ENCODE measurements at places on chromosomes 3 and 15.

DNA sequence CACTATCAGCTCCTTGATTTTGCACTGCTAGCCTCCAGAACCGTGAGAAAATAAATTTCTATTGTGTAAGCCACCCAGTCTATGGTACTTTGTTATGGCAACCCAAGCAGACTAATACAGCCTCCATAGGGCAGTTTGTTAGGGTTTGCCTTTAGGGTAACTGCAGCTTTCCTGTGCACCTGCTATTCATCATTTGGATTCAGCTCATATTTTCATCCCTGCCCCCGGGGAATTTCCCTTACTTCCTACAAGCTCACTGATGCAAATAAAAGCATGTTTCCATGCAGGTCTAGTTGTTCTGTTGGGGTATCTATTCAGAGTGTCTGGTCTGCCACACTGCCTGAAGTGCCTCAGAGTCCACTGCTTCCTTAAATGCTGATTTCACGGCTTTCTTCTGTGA is 48.6 kb upstream of the ATOSA start:
- DNase-seq: no peak

DNA sequence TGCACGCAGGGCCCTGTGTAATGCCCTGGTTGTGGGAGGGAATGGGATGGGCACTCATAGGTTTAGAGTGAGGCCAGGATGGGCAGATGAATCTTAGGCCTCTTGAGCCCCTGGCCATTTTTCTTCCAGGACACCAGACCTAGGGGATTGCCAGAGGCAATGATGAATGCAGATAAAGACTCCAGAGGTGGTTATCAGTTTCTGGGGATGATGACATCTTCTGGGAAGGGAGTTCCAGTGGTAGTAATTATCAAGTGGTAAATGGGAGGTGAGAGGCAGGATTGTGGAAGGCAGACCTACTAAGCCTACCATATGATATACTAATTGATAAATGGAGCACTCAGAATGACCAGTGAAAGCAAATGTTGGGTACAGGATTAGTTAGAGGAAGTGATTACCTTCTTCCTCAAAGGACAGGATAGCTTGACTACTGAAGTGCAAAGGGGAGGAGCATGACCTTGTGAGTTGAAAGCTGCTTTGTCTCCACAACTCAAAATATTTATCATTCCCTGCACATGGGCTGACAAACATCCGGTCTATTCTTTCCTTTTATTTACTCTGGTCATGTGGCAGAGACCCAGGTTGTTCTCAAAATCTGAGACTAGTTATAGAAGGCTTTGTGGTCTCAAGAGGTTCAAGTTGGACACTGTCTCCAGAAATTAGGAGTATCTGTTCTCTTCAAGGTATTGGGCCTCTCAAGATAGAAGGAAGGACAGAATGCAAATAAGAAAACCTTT is 10.2 kb upstream of the MAPK6 start:
- no peak for DNase-seq

GRCh38 chr3:140170612-140171011 is 235.6 kb downstream of the CLSTN2 start:
- no peak for DNase-seq

DNA sequence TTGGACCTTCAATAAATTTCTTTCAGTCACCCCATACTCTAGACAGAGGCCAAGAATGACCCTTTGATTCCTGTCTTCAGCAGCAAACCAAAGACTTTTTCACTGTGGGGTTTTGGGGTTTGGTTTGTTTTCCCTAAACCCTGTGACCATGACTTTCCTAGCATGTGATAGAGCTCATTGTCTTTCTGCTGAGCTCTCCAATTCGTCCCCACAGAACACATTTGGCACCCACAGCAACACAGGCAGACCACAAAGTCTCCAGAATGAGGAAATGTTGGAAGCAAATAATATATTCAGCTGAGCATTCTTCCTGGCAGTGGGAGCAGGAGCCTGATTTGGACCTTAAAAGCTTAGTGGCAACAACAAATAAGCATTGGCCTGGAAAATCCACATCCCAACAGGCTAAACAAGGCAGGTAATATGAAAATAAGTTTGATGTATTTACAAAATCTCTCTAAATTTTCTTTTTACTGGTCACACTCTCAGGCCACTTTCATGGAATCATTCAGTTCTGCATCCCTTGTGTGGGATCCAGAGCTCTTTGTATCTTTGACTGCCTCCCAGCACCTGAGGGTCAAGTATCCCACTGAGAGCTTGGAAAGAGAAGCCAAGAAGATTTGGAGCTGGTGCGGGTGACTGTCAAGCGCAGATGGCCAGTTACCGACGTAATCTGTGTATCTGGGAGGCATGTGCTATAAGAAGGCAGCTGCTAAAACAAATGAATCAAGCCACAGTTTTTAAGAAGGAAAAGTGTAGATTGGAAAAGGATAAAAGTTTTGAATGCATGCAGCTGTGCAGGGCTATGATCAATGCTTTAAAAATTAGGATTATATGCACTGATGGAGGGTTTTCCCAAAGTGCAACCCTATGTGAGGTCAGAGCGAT is 36.5 kb upstream of the CPB1 start:
- DNase-seq: no peak

DNA sequence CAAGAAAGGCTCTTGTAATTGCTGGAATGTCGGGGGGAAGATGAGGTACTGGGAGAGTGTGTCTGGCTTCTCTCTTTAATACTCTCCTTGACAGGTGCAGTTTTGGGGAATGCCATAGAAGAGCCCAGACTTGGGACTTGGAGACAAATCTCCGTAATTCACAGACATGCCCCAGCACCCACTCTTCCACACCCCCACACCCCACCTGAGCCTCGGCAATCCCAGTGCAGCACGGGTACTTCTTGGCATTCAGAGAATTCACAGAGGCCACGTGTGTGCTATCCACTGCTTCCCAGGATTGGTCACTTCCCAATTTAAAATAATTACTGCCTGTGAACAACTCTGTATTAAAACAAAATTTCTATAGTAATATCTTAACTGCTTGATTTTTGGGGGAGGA is 43.9 kb downstream of the TRIM71 start:
- no peak for DNase-seq

DNA sequence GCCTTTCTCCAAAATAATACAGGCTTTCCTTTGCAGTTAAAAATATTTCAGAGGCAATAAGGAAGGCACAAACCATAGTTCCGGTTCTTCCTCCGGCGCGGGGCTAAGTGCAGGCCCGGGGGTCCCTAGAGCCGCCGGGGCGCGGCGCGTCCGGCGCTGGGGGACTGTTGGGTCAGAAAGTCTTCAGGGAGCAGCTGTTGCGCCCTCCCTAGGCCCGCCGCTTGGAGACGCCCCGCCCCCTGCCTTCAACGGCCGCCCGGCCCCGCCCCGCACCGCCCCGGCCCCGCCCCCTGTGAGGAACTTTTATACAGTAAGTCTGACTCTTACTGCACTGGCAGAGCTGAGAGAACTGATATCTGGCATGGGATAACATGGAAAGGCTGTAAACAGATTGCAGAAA is 283.1 kb upstream of the ARL6 start:
- no peak for DNase-seq

DNA sequence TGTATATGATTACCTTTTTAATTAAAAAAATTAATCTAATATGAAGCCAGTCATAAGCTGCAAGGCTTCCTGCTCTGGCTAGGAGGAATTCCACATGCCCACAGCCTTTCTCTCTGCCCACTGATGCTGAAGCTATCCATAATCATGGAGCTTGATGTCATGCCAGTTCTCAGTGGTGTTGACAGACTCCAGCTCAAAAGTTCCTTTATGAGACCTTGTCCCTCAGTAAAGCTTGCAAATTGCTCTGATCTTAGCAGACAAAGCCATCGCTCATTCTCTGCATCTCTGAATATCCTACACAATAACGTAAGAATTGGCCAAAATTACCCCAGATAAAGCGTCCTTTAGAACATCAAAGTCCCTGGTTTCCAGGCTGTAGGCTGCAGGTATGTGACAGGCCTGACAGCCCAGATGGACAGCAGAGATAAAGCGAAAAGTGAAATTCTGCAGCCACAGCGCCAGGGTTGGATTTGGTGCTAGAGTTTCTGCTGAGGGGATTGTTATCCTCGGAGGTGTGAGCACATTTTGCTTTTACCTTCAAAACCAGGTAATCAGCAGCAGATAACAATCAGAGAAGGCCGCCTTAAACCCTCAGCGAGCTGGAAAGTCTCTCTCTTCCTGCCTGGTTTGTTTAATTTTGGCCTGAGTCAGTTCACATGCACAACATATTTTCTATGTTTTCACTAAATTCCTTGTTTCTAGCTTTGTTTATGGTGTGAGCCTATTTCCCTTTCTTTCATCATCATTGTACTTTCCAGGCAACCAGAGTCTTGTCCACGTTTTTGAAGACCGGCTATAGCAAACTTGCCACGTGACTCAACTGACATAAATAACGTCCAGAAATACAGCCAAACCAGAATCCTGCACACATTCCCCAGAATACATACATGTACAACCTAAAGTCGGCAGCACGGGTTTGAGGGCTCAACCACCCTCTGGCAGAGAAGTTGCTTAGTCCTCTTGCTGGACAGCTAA is 36.6 kb upstream of the ALDH1A3 start:
- no peak for DNase-seq

DNA sequence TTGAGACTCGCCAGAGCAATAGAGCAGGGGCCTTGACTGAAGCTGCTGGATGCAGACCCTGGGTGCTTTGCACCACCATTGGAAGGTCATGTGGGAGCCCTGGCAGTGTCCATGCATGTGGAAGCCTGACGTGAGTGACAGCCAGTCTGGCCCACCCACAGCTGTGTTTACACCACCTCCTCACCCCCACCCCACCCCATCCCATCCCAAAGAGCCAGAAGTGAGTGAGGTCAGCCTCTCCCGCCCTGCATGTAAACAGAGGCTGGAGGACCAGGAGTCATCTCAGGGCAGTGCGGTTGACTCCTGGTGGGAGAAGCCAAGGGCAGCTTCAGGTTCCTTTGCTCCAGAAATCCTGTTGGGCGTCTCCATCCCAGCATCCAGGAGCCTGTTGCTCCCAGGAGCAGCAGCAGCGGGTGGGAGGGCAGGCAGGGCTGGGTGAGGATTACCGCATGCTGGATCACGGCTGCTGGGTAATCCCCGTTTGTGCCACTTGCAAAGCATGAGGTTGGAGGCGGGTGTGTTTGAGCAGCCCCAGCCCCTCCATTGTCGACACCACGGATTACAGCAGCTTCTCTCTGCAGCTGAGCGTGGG is 44.6 kb downstream of the CORO2B start:
- no peak for DNase-seq

GRCh38 chr3:23888617-23889228 is 28.1 kb downstream of the NKIRAS1 start:
- DNase-seq: no peak

All from HS-5 (cell line).